Peyer's patch (tissue), 4 donors: ENCODE measurements at places on chromosomes 7 and 10.

DNA sequence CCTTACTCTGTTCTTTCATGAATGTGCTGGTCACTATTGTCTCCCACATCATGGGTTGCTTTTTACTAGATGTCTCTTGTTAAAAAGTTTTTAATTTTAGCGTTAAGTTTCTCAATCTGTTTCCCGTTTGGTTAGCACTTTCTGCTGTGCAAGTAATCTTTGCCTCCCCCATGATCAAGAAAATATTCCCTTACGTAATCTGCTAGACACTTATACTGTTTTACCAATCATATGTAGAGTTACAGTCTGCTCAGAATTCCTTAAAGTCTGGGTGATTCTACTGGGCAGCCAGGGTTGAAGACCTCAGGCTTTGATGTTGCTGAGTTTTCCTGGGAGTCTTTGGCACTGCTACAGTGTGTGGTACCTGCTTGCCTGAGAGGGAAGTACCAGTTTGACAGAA, 38.2 kb upstream of the RPA3 start:
- DNase-seq = no peak

DNA sequence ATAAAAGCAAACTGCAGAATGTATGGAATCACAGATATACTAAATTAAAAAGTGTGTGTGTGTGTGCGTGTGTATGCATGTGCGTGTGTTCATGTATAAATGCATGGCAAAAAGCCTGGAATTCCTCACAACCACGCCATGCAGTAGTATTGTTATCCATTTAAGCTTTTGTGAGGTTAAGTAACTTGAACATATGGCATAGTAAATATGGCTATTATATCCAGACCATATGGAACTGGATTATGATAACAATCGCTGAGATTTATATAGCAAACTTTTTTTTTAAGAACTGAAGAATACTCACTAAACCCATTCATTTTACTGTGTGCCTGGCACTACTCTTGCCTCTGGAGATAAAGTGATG, 22.3 kb upstream of the NANOS1 start:
- DNase-seq = no peak

DNA sequence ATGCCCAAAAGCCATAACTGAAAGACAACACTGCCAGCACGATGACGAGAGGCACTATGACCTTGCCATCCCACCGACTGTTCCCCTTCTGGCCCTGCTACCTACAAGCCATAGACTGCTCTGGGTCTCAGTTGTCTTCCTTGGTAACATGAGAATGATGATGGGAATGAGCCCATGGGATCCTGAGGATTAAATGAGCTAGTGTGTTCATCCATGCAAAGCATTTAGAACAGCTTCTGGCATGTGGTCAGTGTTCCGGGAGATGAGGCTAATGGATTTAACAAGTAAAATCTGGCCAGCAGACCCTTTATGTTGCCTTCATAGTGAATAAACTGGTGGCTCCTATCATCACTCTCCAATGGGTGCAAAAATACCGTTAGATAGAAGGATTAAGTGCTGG, 62.4 kb upstream of the WDR11 start:
- DNase-seq = no peak

GRCh38 chr7:37315772-37316715, 132.6 kb downstream of the ELMO1 start:
- no peak for DNase-seq

GRCh38 chr10:22340329-22341189, 4.7 kb upstream of the SPAG6 start:
- DNase-seq = peak; percentile 84

GRCh38 chr7:114648680-114649079, 234.1 kb downstream of the FOXP2 start:
- DNase-seq = no peak

DNA sequence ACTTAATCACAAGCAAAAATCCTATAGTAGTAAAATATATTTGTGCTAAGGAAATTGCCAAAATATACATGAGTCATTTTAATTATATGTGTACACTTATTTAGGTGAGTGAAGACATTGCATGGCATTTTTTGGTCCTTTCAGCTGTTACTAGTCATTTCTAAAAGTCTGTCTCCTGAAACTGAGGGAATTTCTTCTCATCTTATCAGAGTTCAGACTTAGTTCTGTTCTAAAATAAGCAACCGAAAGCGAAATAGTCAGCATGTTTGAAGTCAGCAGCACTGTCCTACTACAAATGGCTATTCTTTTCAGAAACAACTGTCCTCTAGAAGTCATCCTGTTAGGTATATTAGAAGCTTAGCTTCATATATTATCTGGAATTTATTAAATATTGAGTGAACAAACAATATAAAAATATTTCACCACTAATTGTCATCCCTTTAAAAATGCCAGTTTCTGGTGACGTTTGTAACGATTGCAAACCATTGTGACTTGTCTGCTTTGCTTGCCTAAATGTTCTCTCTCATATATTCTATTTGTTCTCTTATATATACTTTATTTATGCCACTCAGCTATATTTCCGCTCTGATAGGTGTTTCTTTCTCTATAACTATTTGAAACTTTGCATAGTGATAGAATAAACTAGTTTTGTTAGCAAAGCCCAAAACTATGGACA, 227.4 kb upstream of the KAT6B start:
- DNase-seq = no peak

GRCh38 chr10:79068203-79068561, 584 bp upstream of the ZMIZ1 start:
- peak; percentile 66 for DNase-seq

DNA sequence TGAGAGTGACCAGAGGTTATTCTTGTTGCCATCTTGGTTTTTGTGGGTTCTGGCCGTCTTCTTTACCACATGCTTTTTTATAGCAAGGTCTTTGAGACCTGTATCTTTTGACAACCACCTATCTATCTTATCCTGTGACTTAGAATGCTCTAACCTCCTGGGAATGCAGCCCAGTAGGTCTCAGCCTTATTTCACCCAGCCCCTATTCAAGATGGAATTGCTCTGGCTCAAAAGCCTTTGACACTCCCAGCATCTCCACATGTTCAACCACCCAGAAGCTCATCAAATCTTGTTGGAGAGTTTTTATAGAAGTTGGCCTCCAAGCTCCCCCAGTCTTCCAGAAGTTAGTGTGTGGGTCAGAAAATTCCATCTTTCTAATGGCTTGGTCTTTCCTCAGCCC, 464.3 kb upstream of the NRP1 start:
- no peak for DNase-seq

- no peak for DNase-seq
These were observed 23.5 kb downstream of the TMEM72 start for GRCh38 chr10:44934416-44935200.

GRCh38 chr7:36564489-36564888, 159.8 kb downstream of the AOAH start:
- no peak for DNase-seq

- DNase-seq = no peak
These were observed 241.5 kb downstream of the AUTS2 start for GRCh38 chr7:69839782-69840181.

DNA sequence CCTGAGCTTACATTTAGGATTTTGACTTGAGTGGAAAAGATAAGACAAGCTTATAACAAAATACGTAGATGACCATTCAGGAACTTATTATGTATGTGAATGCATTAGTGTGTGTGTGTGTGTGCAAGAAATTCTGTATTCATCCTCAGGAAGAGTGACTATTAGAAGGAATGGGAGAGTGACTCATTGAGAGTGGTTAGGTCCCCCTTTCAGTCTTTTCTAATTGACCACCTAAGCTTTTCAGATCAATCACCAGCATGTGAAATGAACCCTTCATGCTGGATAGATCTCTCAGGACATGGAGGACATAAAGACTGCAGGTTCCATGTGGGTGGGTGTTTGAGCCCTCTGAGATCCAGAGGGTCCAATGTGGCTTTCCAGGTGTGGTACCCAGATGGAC, 153.5 kb downstream of the MBL2 start:
- no peak for DNase-seq

DNA sequence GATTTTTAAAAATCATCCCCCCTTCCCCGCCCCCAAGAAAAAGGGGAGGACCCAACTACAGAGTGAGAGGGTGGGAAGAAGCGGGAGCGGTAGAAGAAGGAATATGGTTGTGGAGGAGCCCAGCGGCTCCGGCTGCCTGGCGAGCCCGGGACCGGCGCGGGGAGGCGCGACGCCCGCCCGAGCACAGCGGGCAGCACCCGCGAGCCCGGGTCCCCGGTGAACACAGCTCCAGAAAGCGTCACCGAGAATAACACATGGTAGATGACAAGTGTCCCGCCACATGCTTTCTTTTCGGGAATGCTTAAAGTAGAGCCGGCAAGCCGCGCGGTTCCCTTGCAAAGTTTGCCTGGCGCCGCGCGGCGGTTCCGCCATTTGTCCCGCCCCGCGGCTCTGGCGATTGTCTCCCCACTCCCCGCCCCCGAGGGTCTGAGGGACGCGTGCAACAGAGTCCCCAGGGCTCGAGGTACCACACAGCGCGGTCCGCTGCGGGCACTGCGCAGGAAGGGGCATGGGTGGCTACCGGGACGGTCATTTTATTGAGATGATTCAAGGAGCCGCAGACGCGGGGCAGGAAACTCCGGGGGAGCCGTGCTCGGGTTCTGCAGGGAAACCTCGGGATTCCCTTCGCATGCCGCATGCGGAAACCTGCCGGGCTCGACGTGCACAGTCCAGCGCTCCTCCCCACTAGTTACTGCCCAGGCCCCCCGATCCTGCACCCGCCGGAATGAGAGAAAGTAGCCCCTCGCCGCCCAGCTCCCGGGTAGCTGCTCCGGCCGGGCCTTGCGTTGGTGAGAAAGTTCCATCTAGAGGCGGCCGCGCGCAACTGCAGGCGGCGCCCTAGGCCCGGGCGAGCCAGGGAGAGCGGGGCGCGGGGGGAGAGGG, 781 bp upstream of the GRM8 start:
- DNase-seq = peak; percentile 46

DNA sequence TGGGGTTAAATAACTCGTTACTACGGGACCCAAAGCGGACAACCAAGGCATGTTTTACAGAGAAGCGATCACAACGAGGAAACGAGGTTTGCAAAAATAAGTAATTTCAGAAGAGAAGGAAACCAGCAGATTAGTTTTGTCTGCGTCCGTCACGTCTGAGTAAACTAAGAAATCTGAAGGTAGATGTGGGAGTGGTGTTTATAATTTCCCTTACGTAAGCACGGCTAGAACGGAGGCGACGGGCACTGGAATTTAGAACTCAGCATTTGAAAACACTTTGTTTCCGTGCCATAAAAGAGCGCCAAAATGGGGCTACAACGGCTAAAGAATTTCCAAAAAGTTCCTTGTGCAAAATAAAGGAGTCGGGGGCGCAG, 718 bp upstream of the UMAD1 start:
- peak; percentile 64 for DNase-seq

DNA sequence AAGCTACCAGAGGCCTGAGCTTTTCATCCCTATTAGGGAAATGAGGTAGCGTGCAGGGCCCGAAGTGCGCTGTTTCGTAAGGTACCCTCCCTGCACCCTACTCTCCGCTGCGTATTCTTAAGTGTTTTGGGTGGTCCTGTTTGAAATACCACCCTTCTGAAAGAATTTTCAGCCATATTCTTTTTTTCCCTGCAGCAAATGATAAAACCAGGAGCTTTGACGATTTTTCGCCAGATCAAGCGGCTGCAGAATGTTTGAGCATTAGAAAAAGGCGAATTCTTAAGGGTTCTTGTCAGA, 1.2 kb downstream of the RSBN1L start:
- no peak for DNase-seq

DNA sequence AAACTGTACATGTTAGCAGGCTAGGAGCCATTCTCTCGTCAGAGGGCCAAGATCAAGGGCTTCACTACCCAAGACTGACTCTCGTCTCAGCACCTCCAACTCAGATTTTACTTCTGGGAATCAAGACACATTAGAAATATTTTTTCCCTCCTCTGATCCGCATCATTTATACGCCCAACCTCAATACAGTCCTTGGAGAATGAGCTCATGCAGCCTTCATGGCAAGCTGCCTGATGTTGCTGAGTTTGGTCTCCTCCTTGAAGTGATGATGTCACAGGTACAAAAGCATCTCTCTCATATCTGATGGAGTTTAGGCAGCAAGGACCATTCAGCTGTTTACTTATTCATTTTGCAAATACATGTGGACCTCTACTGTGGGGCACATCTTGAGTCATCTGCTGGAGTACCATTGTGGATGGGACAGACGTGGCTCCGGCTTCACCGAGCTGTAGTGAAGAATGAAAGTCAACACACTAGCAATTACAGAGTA, 114.0 kb downstream of the BMPER start:
- no peak for DNase-seq

- DNase-seq = no peak
These were observed 241.4 kb upstream of the DGKB start for GRCh38 chr7:15143936-15144335.

- no peak for DNase-seq
These were observed 81.8 kb downstream of the THSD7A start for GRCh38 chr7:11750191-11750590.

GRCh38 chr10:6659451-6659850, 79.4 kb upstream of the PRKCQ start:
- DNase-seq = no peak

DNA sequence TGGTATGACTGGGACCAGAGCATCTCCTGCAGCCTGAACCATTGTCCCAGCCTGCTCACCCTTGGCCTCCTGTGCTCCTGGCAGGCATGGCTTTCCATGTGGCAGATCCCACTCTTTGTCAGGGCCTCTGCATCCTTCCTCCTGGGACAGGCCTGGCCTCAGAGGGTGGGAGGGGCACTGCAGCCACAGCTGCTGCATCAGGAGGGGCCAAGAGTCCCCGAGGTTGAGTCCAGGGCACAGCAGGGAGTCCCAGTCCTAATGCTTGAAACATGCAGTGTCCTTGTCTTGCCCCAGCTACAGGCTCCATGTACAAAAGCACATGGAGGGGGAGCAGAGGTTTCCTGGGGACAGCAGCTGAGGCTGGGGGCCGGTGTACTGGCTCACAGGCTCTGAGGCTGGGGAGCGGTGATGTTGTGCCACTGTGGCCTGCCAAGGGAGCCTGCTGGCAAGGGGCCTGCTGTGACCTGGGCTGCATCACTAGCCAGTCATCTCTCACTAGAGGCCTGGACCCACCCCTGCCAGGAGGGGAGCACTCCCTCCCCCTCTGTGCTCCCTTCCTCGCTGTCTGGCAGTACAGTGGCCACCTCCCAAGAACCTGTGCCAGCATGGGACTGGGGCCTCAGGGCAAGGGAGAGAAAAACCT, 144.8 kb downstream of the ZNF248 start:
- no peak for DNase-seq

- no peak for DNase-seq
These were observed 852.7 kb upstream of the PHF14 start for GRCh38 chr7:10120936-10121335.

DNA sequence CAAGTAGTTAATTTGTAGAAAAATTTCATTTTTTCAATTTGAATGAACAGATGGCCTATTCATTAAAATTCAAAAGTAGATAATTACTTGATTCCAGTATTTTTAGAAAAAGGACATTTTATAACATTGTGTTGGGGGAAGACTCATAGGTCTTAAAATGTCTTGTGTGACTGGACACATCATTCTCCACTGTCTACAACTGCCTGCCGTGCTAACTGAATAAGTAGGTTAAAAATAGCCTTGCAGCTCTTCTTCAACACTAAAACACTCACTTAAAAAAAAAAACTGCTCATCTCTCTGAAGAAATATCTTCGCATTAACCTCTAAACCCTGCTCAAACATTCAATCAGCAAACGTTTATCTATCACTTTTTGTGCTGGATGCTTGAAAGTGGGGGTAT, 253.8 kb downstream of the CSTF2T start:
- no peak for DNase-seq

- DNase-seq = peak; percentile 88
These were observed 12.6 kb upstream of the WDFY4 start for GRCh38 chr10:48671914-48672595.

- DNase-seq = no peak
These were observed 227.0 kb downstream of the RPS24 start for GRCh38 chr10:78260680-78261079.
